ENCODE measurements at places on chromosomes 1 and 21. TPM values are rescaled to one million over a fixed set of nuclear protein-coding genes. Genes with fewer than 3 reads are reported as not detected.
A peak's percentile ranks its signal among the peaks of the same experiment; 100 is the strongest.

Gene ILDR2
- 0.38 TPM for total RNA-seq

Gene MANEAL
- total RNA-seq = 9.6 TPM

Gene CFHR3
- not detected for total RNA-seq

DNA sequence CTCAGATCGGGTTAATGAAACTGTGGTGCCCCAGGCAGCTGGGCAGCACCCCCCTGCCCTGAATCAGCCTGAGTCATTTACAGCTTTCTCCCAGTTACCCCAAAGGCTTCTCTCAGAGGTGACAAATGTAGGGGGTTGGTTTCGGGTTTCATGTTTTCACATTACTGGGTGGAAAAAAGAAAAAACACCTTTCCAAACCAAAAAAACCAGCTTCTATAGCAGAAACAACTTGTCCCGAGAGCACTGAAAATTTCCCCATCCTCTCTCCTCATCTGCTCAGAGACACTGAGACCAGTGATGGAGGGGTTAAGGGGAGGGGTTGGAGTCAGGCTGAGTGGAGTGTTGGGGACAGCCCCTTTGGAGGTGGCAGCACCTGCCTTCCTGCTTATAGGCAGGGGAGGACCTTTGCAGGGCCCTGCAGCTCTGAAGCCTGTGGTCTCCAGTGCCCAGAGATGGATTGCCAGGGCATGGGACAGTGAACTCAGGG, 15.6 kb downstream of the UTP11 start:
- DNase-seq = peak; percentile 77
- peaks cover 28% of the 10 kb centered on the region for H3K4me1 ChIP-seq
- H3K36me3 ChIP-seq = peaks cover 22% of the 10 kb centered on the region
- no peak overlapping the region for H3K27ac ChIP-seq

DNA sequence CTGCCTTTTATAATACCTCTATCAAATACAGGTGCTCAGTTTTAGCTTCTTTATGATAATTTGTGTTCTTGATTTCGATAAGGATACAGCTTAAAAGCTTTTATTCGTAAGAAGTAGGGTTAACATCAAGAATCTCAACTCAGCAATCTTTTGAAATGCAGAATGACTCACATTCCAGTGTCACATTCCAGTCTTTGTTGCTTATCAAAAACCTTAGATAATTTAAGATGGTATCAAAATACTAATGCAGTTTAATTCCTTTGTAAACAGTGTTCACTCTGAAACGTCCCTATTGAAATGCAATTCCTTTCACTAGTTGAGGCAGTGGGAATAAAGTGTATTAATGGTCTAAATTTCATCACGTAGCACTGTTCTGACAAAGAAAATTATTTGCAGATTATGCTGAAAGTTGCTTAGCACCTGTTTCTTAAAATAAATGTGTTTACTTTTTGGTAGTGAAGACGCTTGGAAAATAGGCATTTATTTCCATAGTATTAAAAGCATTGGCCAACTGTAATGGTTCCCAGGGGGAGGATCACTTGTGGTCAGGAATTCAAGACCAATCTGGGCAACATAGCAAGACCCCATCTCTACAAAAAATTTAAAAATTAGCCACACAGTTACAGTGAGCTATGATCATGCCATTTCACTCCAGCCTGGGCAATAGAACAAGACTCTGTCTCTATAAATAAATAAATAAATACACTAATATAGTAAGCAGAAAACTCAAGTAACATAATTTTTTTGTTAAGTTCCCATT, 10.1 kb upstream of the CNN3 start:
- H3K4me1 ChIP-seq = peaks cover 6% of the 10 kb centered on the region
- no peak overlapping the region for H3K27ac ChIP-seq
- no peak for DNase-seq
- H3K4me3 ChIP-seq = peak overlapping the region; percentile 36
- peaks cover under 1% of the 10 kb centered on the region for H3K36me3 ChIP-seq
- no peaks in the 10 kb centered on the region for H3K27me3 ChIP-seq

DNA sequence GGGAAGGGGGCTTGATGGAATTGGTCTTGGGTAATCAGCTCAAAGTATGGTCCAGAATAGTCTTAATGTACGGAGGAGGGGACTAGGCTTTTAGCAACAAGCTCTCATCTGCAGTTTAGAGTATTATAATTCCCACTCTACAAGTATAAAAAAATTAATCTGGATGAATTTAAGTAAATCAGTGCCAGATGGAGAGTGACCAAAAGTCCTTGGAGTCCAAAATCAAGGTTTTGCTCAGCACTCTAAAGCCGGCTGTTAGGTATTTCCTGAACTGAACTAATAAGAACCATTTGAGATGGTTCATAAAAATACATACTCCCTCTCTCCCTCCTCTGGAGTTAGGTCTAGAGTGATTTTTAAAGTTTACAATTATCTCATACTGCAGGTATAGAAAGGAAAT, 23.7 kb downstream of the GLUL start:
- H3K27ac ChIP-seq = no peak overlapping the region
- no peaks in the 10 kb centered on the region for H3K4me1 ChIP-seq
- H3K27me3 ChIP-seq = no peaks in the 10 kb centered on the region
- no peak overlapping the region for H3K4me3 ChIP-seq
- no peaks in the 10 kb centered on the region for H3K36me3 ChIP-seq

DNA sequence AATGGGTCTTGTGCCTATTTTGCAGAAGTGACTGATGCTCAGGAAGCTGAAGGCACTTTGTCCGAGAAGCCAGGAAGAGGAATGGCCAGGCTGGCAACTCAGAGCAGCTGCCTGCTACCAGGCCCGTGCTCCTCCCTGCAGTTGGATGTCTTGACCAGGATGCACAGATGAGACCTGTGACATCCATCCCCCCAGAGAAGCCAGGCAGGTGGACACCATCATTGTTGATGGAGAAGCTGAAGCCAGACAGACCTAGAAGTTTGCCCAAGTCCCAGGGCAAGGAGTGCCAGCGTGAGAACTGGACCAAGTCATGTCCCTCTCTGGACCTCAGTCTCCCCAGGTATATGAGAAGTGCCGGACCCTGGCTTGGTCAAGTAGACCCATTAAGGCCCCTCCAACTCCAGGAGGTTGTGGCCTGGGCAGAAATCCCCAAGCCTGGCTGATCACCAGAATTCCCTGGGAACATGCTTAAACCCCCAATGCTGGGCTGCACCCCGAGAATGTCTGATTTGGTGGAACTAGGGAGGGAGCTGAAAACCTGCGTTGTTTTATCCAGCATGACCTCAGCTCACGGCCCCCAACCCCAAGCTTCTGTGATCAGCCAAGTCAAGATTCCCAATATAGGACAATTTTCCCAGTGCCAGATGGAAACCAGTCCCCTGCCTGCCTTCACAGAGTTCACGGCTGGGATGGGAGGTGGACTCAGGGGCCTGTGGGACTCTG, 82.4 kb downstream of the CAMK2N1 start:
- DNase-seq = peak; percentile 48
- no peaks in the 10 kb centered on the region for H3K36me3 ChIP-seq
- peaks cover 7% of the 10 kb centered on the region for H3K4me1 ChIP-seq
- no peak overlapping the region for H3K4me3 ChIP-seq
- peaks cover 88% of the 10 kb centered on the region for H3K27me3 ChIP-seq

Gene ANKRD35
- 0.88 TPM for total RNA-seq

Gene ELF3
- total RNA-seq = 55.2 TPM

DNA sequence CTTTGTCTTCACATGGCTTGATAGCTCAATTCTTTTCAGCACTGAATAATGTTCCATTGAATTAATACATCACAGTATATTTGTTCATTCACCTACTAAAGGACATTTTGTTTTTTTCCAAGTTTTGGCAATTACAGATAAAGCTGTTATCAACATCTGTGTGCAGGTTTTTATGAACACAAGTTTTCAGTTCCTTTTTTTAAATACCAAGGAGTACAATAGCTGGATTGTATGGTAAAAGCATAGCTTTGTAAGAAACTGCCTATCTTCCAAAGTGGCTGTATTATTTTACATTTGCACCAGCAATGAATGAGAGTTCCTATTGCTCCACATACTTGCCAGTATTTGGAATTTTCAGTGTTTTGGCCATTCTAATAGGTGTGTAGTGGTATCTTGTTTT, 4.8 kb upstream of the MCOLN2 start:
- DNase-seq = no peak
- peaks cover 73% of the 10 kb centered on the region for H3K27me3 ChIP-seq
- no peaks in the 10 kb centered on the region for H3K36me3 ChIP-seq
- H3K4me1 ChIP-seq = no peaks in the 10 kb centered on the region
- no peak overlapping the region for H3K4me3 ChIP-seq

DNA sequence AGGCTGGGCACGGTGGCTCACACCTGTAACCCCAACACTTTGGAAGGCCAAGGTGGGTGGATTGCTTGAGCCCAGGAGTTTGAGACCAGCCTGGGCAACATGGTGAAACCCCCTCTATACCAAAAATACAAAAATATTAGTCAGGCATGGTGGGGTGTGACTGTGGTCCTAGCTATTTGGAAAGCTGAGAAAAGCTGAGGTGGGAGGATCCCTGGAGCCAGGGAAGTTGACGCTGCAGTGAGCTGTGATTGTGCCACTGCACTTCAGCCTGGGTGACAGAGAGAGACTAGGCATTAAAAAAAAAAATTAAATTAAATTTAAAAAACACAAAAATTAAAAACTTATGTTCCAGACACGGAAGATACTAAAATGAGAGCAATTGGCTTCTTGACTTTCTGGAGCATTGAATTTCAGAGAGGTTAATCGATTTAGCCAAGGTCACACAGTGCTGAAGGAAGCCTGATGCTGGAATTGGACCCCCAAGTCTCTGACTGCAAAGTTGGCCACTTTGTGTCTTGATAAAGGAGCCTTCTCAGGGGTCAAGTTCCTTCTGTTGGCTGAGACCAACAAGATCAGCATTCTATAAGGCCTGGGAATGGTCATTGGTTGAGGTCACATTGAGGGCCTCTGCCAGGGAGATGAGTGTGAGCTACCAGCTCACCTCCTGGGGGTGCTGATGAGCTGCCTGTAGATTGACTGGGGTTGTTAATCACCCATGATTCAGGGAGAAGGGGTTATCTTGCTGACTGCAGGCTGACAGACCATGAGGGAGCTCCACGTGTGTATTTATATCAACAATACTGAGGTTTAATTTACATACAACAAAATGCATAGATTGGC, 54.3 kb downstream of the RPS6KA1 start:
- H3K27me3 ChIP-seq = no peaks in the 10 kb centered on the region
- no peaks in the 10 kb centered on the region for H3K36me3 ChIP-seq
- no peak overlapping the region for H3K4me3 ChIP-seq
- H3K4me1 ChIP-seq = no peaks in the 10 kb centered on the region
- no peak overlapping the region for H3K27ac ChIP-seq

GRCh38 chr1:3530926-3531818, 76.7 kb downstream of the ARHGEF16 start:
- peak; percentile 97 for DNase-seq
- no peaks in the 10 kb centered on the region for H3K27me3 ChIP-seq
- H3K4me1 ChIP-seq = peaks cover 13% of the 10 kb centered on the region
- no peaks in the 10 kb centered on the region for H3K36me3 ChIP-seq

Gene LHX8
- total RNA-seq = not detected

GRCh38 chr21:35521852-35522505, 472.9 kb upstream of the RUNX1 start:
- no peak for DNase-seq
- H3K4me3 ChIP-seq = no peak overlapping the region
- H3K27ac ChIP-seq = no peak overlapping the region
- H3K36me3 ChIP-seq = no peaks in the 10 kb centered on the region
- H3K27me3 ChIP-seq = no peaks in the 10 kb centered on the region

DNA sequence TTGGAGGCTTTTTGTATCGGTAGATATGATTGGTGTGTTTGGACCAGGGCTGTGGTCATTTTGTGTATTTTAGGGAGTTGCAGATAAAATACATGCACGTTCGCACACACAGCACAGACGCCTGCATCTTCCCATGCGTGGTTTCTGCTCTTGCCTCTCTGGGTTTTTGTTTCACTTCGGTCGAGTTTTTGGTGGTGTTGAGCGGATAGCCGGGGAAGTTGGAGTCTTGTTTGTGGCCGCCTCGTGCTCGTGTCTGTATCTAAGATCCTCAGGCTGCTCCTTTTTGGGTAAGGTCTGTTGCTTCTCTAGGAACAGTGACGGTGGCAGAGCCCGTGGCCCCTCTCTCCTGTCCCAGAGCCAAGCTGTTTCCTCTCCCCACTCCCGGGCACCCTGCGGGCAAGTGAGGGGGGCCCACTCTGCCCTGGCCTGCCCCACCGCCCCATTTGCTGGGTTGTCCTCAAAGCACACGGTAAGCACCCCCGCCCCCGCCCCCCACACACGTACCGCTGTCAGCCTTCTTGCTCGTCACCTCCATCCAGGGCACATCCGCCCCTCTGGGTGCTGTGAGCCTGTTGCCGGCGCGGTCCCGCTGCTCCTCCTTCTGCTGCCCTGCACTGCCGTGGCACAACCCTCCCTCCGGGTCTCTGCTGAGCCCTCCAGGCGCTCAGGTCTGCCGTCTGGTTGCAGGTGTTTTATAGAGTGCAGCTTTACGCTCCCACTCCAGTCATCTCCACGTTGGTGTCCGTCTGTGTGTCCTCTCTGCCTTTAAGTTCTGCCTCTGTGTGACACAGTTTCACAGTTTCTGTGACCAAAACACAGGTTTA, 51.9 kb downstream of the AGPAT3 start:
- H3K27me3 ChIP-seq = no peaks in the 10 kb centered on the region
- peaks cover 6% of the 10 kb centered on the region for H3K36me3 ChIP-seq
- peaks cover 3% of the 10 kb centered on the region for H3K4me1 ChIP-seq
- no peak overlapping the region for H3K27ac ChIP-seq
- DNase-seq = peak; percentile 66

DNA sequence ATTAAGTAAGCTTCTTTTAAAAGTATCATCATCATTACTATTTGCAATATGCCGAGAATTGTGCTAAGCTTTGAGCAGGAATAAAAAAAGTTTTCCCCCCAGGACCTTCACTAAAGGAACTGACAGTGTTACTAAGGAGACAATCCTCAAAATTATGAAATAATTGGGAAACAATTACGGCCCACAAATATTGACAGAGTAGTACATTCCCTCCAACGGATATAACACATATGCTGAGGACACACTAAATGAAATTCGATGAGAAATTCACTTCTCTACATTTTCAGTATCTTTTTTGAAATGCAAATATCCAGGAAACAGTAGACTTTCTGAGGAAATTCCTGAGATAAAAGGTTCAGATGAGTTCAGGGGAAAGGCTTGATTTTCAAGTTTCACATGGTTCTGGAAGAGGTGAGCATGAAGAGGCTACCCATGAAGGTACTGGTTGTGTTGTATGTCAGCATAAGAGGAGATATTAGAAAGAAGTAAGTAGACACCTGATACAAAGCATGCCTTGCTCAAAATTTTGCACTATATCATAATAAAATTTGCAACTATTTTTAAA, 171.2 kb upstream of the NR5A2 start:
- no peaks in the 10 kb centered on the region for H3K27me3 ChIP-seq
- no peaks in the 10 kb centered on the region for H3K36me3 ChIP-seq
- DNase-seq = no peak
- no peak overlapping the region for H3K4me3 ChIP-seq

Measured in endodermal cell (in vitro differentiated cells).